ENCODE measurements at places on chromosomes 13 and 19.
A peak's percentile ranks its signal among the peaks of the same experiment; 100 is the strongest.

DNA sequence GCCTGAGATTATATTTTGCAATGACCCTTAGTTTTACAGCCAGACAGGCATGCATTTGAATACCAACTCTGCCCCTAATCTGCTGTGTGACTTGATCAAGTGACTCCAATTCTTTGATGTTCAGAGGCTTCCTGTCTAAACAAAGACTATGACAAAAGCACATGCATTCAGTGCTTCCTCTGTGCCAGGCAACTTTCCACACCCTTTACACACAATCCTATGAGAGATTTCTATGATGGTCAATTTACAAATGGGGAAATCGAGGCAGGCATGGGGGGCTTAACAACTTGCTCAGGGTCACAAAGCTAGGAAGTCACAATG lies 3.7 kb upstream of the LYPD3 start:
- no peak for DNase-seq

GRCh38 chr13:24119626-24120508 lies 40.7 kb upstream of the SPATA13 start:
- no peak for DNase-seq

DNA sequence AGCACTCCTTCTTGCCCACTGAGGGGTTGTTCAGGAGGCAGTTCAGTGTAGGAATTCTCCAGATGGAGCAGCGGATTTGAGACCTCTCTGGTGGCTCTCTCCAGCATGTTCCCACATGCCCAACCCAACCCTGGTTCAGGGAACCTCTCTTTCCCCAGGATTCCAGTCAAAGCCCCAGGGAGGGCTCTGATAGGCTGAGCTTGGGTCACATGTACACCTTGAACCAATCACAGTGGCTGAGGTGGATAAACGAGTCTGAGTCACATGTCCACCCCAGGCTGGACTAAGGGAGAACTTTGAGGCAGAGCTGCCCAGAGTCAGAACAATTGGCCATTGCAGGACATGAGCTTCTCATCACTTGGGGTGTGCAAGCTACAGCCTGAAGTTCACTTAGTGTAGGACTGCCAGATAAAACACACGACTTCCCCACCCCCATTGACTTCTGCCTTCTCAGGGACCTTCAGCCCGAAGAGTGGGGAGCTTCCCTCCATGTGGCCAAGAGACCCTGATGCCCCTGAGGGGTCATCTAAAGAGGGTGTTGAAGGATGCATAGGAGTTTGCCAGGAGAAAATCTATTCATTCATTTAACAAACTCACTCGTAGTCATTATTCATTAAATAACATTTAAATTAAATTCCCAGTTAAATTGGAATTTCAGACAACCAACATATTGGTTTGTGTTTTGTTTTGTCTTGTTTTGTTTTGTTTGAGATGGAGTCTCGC lies 4.0 kb upstream of the MAST3 start:
- no peak for DNase-seq

DNA sequence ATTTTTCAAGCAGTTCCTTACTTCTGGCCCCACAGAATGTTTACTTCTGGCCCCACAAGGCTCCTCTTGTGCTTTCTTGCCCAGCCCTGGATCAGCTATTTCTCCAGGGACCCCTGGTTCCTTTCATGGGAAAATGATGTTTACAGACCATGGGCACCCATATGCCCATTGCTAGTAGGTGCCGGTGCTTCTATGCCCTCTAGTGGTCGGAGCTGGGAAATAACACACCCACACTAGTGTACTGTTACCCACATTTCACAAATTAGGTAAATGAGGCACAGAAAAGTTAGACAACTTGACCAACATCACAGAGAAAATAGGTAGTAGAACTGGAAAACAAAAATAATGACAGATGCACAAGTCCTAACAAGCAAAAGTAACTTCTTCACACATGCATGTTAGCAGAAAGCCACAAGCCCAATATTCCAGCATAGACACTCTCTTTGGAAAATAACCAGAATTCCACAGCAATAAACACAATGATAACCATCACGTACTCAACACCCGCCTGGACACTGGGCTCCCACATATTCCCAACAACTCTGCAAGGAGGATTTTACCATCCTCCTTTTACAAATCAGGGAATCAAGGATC lies 1.3 kb upstream of the CEACAM6 start:
- no peak for DNase-seq

GRCh38 chr19:459724-460511 lies 915 bp downstream of the SHC2 start:
- peak; percentile 76 for DNase-seq

GRCh38 chr19:55498246-55498840 lies 10.1 kb downstream of the SSC5D start:
- DNase-seq, result no peak

- no peak for DNase-seq
Observed at GRCh38 chr13:110700641-110701040, 5.3 kb downstream of the CARS2 start.

- DNase-seq, result no peak
Observed at GRCh38 chr13:26590379-26590778, 32.9 kb downstream of the WASF3 start.

GRCh38 chr13:39943711-39944110 lies 288.2 kb downstream of the COG6 start:
- DNase-seq, result no peak

GRCh38 chr13:88648598-88649373 lies 977.6 kb downstream of the SLITRK5 start:
- no peak for DNase-seq

DNA sequence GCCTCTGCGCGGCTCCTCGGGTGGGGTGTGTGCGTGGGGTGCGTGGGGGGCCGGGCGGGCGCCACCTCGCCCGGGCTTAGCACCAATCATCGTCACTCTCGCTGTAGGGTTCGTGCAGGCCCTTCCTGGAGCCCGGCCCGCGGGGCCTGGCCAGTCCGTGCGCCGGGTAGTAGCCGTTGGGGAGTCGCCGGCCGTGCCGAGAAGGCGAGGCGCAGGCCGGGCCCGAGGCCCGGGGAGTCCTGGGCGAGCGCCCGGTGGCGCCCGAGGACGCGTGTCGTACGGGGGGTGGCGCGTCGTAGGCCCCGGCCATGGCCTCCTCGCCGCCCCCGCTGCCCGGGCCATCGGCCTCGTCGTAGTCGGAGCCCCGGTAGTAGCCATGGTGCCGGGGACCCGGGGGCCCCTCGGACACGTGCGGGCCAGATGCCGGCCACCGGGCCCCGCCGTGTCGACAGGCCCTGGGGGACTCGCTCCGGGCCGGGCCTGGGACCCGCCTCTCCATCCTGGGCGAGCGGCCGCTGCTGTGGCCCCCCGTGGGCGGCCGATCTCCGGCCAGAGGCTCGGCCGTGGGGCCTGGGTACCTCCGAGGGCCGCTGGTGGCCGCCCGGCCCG lies 57.1 kb downstream of the IER2 start:
- peak; percentile 34 for DNase-seq
